Foreskin fibroblast (primary cell): ENCODE measurements at places on chromosomes 7 and 10.
A peak's percentile ranks its signal among the peaks of the same experiment; 100 is the strongest.

- DNase-seq = no peak
Measured at GRCh38 chr7:49767719-49768118, 5.7 kb upstream of the VWC2 start.

DNA sequence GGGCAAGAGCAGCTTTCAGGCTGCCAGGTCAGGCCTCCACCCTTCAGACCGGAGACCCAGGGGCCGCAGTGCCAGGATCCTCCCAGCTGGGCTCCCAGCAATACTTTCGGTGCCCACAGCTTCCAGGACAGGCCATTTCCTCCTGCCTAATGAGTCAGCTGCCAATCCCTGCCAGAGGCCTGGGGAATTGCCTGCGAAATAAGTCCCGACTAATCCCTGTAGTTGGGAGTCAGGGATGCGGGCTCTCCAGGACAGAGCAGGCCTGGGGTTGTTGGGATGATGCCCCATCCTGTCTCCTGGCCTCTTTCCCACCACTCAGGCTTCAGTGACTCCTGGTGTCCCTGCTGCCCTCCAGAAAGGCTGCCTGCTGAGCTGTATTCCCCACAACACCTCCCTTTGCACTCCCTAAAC lies 143.5 kb upstream of the UNC5B start:
- DNase-seq = peak; percentile 32

GRCh38 chr10:35372329-35372728 lies 36.0 kb downstream of the CCNY start:
- peak; percentile 26 for DNase-seq

DNA sequence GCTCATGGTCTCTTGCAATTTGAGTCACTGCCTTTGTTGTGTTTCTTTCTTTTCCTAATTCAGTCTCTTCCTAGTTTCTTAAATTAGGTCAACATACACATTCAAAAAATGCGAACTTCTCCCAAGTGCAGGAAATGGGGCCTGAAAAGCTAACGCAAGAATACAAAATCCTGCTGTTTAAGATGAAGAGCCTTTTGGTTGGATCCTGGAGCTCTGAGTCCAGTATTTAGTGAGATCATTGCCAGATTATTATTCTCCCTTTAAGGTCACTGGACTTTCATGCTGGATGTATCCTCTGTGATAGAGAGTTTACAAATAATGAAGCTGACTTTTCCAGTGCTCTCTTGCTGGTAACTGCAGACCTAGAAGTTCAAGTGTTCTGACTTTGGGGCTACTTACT lies 401.9 kb upstream of the MKI67 start:
- DNase-seq = no peak

DNA sequence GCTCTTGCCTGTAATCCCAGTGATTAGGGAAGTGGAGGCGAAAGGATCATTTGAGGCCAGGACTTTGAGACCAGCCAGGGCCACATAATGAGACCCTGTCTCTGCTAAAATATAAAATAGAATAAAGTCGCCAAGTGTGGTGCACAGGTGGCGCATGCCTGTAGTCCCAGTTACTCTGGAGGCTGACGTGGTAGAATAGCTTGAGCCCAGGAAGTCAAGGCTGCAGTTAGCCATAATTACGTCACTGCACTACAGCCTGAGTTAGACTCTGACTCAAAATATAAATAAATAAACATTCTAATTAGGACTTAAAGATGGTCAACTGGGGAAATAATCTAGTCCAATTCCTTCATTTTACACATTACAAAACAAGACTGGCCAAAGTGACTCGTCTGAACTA lies 768 bp downstream of the CHCHD2 start:
- DNase-seq = peak; percentile 89

DNA sequence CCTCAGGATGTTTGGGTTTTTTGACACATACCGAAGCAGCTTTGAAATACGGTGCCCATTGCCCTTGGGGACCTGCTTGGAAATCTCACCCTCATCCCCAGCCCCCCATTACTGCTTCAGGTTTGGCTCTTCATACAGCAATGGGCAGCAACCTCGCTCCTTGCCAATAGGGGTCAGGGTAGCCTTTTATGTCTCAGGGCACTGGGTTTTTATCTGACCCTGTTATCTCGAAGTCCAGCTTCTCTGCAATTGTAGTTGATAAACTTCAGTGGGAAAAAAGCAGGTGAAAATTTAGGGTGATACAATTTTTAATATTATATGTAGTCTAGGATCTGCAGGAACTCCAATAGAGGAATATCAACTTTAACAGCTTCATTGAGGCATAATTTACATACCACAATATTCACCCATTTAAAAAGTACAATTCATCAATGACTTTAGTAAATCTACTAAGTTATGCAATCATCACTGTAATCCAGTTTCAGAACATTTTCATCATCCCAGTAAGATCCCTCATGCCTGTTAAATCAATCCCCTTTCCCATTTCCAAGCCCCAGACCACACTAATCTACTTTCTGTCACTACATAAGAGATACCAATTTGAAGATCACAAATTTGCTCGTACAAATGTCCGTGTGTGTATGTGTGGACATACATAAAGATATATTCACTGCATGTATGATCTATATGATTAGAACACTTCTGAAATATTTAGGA lies 386.2 kb downstream of the KCNMA1 start:
- DNase-seq = peak; percentile 73

GRCh38 chr10:97781618-97782331 lies 10.0 kb upstream of the SFRP5 start:
- no peak for DNase-seq

- no peak for DNase-seq
Measured at GRCh38 chr7:138865843-138866242, 67.8 kb upstream of the ATP6V0A4 start.

DNA sequence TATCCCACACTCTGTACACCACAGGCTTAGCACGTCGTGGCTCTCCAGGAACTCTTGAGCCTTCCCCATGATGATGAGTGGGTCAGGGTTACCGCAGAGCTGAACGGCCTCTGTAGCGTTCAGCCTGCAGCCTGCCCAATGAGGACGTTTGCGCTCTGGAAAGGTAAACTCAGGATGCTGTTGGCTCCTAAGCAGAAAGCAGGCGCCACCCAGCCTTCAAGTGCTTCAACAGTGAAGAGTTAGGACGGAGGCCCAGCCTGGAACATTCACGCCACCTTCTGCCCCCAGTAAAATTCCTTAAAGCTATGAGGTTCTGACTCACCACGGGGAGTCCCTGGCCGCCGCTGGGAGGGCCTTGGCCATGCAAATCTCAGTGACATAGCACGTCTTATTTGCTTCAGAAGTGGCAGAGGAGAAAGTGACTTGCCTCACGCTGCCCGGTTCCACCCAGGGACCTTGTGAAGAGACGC lies 161.5 kb upstream of the SH2B2 start:
- DNase-seq = peak; percentile 67

DNA sequence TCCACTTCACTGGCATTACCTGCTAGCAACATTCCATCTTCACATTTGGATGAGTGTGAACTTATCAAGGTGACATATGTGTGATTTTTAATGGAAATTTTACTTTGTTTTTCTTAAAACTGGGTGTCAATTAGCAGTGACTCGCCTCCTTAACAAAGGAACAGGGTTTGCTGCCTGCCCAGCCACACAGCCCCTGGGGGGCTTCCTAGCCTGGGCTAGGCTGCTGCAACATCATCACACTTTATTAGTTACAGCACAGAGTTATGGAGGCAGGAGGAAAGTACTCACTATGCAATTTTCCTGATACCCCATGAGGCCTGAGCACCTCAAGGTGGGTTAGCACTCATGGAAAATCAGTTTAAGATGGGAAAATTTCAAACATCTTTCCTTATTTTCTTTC lies 861.3 kb downstream of the NRG3 start:
- no peak for DNase-seq

DNA sequence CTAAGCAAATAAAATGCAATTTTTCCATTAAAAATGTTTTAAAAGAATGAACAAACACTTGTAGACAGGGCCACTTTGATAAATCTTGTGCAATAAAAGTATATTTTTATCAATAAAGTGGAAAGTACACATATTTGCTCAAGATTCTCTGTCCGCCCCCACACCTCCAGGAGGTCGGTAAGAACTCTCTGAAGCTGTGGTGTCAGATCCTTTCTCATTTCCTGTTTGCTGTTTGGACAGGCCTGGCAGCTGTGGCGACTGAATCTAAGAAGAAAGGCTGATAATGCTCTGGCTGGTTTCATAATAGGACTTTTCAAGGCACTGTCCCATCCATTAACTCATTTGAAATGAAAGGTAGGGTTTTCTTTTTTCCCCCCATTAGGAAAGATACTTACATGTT lies 15.3 kb upstream of the ASB4 start:
- DNase-seq = peak; percentile 24
